ENCODE measurements at places on chromosomes 4 and X.

DNA sequence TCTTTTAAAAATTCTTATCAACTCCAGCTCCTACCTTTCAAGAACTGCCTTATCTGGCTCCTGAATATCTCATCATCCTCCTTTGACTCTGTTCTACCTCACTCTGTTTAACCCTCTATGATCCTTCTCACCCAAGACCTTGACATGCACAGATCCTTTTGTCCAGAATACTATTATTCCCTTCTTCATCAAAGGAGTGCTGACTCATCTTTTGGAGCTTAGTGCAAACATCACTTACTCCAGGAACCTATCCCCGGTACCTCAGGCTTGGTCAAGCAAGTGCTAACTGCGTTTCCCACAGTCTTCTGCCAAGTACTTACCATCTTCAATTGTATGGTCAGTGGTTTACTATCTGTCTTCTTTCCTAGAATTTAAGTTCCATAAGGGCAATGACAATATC lies 96.0 kb downstream of the PAPSS1 start:
- no peak for DNase-seq

- DNase-seq: no peak
Observed at GRCh38 chr4:13920901-13921300, 293.4 kb upstream of the BOD1L1 start.

DNA sequence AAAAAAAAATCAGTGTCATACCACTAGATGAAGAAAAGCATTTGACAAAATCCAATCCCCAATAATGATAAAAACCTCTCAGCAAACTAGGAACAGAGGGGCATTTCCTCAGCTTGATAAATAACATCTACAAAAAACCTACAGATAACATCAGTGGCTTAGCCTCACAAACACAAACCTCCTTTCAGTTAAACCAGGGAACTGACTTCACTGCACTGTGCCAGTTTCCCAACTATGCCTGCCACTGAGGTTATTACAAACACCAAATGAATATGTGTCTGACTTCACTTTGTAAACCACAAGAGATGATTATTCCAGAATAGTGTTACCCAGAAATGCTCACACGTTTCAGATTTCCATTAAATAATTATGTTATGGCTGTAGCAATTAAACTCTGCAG lies 15.3 kb downstream of the MTMR8 start:
- no peak for DNase-seq

- DNase-seq: no peak
Observed at GRCh38 chr4:106314960-106315359, 1.0 kb downstream of the TBCK start.

GRCh38 chrX:57083143-57083542 lies 38.2 kb downstream of the SPIN2B start:
- no peak for DNase-seq

- no peak for DNase-seq
Observed at GRCh38 chr4:131302108-131302507, 1847.0 kb upstream of the PCDH10 start.

DNA sequence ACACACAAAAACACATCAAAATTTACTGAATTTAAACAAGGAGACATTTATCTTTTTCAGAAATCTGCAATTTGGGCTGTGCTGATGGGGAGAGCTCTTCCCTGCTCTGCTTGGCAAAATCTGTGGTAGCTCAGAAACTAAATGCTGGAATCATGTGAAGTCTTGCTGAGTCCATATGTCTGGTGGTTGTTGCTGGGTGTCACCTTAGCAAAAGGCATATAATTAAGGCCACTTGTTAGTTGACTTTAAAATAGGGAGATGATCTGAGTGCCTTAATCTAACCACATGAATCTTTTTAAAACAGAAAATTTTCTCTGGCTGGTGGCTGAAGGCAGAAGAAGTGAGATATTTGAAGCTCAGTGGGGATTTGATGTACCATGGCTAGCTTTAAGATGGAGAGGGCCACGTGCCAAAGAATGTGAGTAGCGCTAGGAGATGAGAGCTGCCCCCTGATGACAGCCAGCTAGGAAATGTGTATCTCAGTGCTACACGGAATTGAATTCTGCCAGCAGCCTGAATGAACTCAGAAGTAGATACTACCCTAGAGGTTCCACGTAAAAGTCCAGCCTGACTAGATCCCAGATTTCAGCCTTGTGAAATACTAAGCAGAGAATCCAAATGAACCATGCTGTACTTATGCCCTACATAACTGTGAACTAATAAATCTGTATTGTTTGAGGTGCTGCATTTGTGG lies 7.6 kb upstream of the GUF1 start:
- DNase-seq: no peak

DNA sequence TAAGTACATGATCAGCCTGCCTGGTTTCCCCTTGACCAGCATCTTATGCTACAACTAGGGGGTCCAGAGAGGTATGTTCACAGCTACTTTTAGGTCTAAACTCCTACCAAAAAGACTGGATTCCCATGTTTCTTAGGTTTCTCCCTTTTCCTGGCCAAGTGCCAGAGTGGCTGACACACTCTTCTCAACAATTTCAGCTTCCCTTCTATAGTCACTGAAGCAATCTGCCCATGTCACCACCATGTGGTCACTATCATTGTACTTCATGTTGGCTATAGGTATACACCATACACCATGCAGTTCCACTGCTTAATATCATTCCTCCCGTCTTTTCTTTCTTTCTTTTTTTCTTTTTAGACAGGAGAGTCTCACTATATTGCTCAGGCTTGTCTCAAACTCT lies 66.9 kb downstream of the KLHL13 start:
- no peak for DNase-seq

- DNase-seq: no peak
Observed at GRCh38 chr4:154779362-154779947, 1.6 kb upstream of the RBM46 start.

DNA sequence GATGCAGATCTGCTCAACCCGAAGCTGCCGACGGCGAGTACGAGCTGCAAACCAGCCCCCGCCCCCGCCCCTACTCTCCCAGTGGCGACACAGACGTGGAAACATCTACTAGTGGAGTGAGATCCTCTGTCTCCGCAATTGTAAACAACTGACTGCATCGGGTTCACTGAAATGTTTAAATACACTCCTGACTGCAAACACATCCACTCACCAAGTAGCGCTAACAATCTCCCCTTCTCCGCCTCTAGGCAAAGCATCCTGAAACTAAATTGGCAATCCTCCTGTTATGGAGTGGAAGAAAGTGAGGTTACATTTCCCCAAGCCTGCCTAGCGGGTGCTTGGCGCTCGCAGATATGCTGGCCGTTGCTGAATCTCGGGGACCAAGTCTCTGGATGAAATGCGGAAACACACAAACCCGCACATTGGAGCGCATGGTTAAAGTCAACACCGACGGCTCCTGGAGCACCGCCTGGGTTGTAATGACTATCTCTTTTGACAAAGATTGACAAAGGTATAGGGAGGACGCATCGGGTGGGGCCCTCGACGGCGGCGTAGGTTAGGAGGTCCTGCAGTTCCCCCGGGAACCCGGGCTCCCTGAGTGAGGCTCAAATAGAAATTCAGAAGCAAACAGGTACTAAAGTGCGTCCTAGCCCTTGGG lies 117.0 kb upstream of the TEX13C start:
- DNase-seq: peak; percentile 3

DNA sequence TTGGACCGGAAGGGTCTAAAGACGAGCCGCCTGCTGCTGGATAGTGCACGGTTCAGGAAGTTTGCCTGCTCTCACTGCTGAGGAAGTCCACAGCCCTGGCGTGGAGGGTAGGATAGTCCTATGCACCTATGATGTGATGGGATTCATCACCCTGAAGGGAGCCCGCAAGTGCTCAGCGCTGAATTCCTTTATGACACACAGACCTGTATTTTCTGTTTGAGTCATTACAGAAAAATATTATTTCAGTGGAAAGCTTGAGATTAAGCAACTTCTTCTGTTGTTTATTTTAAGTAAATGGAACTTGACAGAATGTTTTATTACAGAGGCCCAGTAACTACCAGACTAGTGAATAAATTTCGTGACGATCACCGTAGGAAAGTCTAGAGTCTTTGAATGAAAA lies 123.2 kb downstream of the TRIML1 start:
- DNase-seq: no peak

DNA sequence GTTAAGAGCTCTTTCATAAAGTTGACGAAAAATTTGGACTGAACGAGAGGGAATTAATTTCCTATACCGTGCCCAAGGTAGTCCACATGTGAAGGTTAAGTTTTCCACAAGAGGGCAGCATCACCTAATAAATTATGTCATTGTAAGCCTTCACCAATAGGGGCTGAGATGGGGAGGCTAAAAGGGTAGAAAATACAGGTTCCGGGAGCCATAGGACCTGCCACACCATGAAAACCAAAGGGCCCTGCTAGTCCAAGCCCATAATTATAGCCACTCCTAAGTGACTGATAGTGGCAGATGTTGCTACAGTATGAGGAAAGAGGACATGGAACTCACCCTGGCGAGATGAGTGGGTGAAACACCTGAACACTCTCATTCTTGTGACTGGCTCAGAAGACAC lies 122.2 kb downstream of the SHROOM4 start:
- peak; percentile 3 for DNase-seq

DNA sequence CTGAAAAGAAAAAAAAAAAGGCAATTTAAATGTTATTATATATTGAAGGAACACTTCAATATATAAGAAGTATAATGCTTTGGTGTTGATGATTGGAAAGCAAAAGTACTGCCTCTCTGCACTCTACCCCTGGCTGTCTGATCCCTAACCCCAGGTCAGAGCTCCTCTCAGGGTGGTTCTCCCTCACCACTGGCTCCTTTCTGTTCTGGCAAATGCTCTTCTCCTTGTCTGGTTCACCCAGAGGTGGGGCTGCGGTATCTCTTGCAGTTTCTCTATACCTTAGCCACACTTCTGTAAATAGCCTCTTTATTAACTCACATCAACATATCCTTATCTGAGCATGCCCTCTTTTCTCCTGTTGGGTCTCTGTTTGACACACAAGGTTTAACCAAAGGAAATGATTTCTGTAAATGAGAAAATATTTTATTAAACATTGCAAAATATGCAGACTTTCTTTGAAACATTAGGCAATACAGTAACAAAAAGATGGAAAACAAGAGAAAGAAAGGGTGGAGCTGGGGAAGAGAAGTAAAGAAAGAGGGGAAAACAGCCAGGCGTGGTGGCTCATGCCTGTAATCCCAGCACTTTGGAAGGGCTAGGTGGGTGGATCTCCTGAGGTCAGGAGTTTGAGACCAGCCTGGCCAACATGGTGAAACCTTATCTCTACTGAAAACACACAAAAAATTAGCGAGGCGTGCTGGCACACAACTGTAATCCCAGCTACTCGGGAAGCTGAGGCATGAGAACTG lies 45.7 kb downstream of the ING2 start:
- DNase-seq: no peak

GRCh38 chr4:173420324-173420752 lies 21.4 kb upstream of the SCRG1 start:
- DNase-seq: no peak

DNA sequence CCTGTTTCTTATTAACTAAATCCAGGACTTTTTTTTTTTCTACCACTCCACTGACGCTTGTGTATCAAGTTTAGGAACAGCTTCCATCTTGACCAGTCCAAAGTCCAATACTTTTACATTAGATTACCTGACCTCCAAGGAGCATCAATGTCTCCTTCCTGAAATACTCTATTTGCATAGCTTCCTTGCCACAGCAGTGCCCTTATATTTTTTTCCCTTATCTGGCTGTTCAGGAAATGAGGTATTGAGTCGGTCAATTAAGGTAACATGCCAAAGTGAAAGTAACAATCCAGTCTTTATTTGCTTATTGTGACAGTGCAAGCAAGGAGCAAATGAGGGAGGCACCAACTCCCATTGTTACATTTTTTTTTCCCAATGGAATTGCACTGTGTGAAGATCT lies 730.8 kb upstream of the NDST4 start:
- no peak for DNase-seq

- DNase-seq: no peak
Observed at GRCh38 chrX:41733939-41734338, 10.0 kb downstream of the GPR82 start.

- peak; percentile 56 for DNase-seq
Observed at GRCh38 chr4:56301181-56301996, 85.9 kb downstream of the AASDH start.

DNA sequence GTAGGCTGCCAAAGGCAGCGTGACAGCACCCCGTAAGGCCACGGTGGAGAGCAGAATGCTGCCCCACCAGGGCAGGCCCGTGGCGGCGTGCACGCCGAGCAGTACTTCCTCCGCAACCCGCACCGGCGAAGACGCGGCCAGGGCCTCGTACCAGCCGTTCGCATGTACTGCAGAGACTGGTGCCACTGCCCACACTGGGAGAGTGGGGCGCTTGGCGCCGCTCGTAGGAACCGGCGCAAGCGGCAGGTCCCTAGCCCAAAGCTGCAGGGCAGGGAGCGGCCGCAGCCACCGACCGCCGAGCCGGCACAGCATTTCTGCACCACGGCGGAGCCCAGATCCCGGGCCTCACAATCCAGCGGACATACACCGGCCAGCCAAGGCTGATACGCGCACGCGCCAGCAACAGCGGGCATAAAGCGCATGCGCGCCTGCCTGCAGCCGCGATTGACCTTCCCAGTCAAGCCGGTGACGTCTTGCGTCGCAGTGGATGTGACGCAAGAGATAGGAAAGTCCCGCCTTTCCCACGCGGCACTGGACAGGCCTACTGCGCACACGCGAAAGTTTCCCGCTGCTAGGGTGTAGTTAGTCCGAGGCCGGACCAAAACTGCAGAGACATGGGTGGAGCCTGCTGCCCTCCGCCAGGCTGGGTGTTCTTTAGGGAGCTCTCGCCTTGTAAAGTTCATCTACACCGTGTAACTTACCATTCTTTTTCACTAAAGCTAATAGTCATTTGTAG lies at the start of gene COX18:
COX18 (minus strand) TSS at position 379 of the 736 bp plus-strand sequence; CDS start at position 312, 67 bp downstream.
- peak; percentile 97 for DNase-seq

DNA sequence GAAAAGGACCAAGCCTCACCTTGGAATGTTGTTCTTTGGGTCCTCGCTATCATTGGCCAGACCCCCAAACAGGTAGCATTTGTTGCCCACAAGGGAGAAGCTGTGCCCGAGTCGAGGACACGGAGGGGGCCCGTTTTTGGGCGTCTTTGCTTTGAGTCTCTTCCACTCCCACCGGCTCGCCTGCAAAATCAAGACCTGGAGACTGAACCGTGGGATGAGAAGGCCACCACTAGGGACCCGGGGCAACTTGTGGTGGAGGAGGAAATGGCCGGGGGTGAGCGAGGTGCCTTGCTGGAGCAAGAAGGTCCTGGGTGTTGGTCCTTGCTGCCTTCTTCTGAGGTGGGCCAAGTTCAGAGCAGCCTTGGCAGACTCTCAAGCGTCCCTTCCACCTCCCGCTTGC lies 7.5 kb downstream of the HCFC1 start:
- DNase-seq: no peak

DNA sequence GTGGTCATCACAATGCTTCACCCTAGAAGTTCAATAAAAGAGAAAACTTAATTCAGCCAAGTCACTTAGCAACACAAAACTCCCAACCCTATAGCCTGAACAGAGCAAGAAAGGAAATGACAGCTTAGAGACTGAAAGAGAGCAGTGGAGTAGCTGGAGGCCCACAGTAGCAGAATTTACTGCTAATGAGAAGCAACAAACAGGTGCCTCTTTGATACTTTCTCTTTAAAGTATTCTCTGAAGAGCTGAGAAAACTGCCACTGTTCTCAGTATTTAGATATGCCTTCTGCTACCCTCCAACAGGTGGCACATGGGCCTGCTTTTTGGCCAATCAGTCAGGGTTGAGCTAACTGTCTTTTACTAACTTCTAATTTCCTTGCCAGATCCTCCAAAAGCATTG lies 240.0 kb downstream of the GPC3 start:
- DNase-seq: no peak

All from prostate gland (tissue), 2 donors.